Activated CD4-positive, alpha-beta T cell treated with anti-CD3 and anti-CD28 coated beads for 36 hours (primary cell): ENCODE measurements at places on chromosomes 2 and 18. TPM values are rescaled to one million over a fixed set of nuclear protein-coding genes. Genes with fewer than 3 reads are reported as not detected.

DNA sequence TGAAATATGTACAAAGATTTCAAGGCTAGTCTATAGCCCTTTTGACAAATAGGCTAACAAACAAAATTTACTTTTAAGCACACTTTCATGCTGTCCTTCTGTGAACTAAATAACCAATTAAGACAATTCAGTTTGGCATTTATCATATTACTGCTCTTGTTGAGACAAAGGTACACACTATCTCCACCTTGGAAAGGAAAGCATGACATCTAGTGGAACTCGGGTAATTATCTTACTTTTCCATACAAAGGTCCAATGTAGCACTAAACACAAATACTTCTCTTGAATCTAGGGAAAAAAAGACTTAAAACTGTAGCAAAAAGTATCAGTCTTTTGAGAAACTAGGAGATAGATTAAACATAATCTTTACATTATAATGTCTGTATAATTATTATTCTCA lies 125.0 kb upstream of the CD226 start:
- no peak for DNase-seq

DNA sequence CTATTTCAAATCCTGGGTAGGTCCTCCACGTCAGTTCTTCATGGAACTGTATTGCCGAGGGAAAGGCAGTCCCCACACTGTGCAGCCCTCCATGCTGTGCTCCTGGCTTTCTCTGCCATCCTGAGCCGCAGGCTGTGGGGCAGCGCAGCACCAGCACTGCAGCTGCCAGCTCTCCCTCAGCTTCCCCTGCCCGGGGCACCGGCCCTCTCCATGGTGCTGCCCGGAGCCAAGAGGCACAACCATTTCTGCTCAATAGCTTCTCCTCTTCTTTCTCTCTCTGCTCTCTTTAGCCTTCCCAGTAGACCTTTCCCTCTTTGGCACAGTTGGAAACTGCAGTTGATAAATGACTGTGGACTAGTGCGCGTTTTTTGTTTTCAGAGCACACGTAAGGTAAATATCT lies 12.1 kb downstream of the ANKRD23 start:
- no peak for DNase-seq

KCNIP3 gene
- total RNA-seq: not detected

DNA sequence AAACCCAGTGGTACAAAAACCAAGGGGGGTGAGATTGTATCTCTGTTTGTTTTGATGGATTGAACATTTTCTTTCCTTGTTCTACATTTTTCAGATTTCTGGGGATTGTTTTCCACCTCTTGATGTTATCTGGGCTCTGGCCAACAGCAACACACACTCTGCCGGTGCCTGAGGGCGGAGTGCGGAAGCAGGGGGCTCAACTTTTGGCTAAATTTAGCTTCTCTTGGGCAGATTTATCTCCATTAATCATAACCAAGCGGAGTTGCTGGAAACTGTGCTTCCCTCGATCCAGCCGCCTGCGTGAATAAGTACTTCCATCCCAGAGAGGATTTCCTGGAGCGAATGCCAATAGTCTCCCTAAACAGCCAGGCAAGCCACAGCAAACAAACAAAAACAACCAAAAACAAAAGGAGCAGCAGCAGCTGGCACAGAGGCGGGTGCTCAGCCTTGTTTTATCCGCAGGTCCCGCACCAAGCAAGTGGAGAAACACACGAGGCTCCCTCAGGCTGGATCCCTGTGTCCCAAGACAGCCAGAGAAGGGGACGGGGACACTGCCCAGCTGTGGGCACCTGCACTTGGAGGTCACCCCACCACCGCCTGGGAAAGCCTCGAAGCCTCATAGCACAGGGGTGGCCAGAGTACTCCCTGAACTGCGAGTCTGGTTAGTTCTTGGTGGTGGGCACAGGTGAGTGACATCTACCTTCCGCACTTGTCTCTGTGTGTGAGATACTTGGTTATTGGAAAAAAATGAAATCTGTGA lies 143.4 kb downstream of the NDUFA10 start:
- no peak for DNase-seq

DNA sequence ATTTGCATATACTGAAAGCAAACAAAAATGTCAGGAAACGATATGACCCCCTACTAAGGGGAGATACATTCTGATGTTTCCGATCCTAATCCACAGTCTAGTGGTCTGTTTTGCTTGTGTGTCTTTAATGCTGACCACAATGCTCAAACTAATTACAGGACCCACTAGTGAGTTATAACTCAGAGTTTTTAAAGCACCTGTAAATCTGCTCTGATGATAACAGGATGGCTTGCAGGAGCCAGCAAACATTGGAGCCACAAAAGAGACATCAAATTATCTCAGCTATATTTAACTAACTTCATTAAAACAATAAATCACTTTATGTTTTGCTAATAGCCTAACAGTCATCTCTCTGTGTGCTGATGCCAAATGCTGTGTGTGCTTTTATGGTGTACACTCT lies 300.3 kb downstream of the NBAS start:
- no peak for DNase-seq

CROCC2 gene
- total RNA-seq: not detected

GLI2 gene
- not detected for total RNA-seq

DNA sequence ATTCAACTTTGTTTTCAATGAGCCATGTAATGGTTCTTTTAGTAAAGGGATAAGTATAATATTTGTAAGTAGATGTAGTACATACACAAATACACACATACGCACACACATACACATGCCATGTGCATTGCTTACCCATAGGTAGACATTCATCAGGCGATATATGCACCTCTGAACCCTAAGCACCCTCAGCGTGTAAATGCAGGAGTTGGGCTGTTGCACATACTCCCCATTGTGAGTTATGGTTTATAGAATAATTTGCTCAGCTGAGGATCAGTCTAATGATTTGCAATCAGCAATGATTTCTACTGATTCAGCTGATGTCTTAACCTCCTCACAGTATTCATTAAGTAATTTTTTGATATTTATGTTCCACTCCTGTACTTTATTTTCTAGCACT lies 217.6 kb upstream of the ETAA1 start:
- DNase-seq: no peak

PTPRN gene
- total RNA-seq: 0.43 TPM

DNA sequence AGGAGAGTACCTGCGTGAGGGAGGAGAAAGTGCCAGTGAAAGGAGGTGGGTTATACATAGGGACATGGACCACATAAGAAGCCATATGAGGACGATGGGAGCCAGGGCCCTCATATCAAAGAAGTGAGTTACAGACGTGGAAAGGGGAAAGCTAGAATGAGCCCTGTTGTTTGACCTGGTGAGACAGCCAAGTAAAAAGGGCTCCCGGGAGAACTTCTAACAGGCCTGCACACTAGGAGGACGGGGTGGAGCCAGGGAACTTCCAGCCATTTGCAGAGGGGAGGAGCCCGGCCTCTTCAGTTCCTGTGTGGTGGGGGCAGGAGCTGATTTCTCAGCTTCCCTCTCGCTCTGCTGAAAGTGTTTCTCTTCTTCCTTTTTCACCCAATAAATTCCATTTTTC lies 84.1 kb upstream of the SLC66A3 start:
- peak; percentile 24 for DNase-seq
